ENCODE measurements at places on chromosomes 3 and 15.

GRCh38 chr3:58746758-58747157 is 80.2 kb upstream of the FAM3D start:
- DNase-seq: no peak

- DNase-seq: no peak
Observed at GRCh38 chr3:46730819-46731218, 13.2 kb upstream of the PRSS50 start.

DNA sequence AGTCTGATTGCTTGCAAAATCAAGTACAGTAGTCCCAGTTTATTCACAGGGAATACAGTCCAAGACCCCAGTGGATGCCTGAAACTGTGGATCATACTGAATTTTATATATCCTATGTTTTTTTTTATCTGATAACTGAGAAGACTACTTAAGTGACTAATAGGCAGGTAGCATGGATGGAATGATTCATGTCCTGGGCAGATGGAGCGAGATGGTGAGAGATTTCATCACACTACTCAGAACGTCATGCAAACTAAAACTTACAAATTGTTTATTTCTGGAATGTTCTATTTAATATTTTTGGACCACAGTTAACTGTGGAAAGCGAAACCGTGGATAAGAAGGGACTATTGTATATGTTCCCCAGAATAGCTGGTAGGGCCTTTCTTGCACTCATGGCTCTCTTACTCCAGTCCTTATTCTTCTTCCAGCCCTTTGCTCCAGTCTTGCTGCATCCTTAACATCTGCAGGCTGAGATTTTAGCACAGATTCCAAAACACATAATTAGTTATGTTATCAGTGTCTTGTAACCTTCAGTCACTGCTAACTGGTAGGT is 290.0 kb downstream of the ADAMTSL3 start:
- no peak for DNase-seq

GRCh38 chr3:78889348-78889747 is 878.5 kb downstream of the ROBO1 start:
- no peak for DNase-seq

DNA sequence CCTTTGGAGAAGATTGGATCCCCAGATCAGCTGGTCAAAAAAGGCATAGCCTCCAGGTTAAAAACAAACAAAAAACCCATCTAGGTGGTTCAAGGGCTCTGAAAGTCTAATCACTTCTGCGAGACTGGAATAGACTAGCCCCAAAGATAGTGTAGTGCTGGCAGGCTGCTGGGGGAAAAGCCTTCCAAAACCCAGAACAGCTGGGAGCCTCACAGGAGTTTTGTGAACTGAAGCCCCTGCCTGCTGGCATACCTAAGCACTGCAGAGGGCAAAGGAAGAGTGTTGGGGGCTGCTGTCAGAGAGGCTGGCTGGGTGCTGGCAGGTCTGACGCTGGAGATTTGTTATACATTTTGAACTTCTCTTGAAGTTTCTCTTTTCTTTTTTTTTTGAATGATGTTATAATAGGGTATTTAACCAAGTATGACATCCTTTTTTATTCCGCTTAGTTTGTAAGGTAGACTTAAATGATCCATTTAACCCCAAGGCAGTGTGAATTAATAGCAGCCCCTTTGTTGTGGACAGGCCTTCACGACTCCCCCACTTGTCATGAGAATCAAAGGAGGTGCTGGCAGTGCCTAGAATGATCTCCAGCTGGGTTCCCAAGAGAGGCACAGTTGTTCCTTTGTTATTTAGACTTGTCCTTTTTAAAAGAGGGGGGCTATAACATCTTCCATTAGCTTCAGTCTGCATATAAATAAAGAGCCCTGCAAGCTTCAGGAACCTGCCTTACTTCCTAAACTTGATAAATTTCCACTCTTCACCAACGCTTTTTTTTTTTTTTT is 53.9 kb downstream of the CRTC3 start:
- no peak for DNase-seq

- no peak for DNase-seq
Observed at GRCh38 chr3:111331306-111331705, 210.7 kb upstream of the CD96 start.

Measured in stimulated activated CD4-positive, alpha-beta T cell treated with anti-CD3 and anti-CD28 coated beads, Interleukin-4, amount 100 ng/mL, for 1 hour (primary cell).